ENCODE measurements at places on chromosomes 4 and X.

DNA sequence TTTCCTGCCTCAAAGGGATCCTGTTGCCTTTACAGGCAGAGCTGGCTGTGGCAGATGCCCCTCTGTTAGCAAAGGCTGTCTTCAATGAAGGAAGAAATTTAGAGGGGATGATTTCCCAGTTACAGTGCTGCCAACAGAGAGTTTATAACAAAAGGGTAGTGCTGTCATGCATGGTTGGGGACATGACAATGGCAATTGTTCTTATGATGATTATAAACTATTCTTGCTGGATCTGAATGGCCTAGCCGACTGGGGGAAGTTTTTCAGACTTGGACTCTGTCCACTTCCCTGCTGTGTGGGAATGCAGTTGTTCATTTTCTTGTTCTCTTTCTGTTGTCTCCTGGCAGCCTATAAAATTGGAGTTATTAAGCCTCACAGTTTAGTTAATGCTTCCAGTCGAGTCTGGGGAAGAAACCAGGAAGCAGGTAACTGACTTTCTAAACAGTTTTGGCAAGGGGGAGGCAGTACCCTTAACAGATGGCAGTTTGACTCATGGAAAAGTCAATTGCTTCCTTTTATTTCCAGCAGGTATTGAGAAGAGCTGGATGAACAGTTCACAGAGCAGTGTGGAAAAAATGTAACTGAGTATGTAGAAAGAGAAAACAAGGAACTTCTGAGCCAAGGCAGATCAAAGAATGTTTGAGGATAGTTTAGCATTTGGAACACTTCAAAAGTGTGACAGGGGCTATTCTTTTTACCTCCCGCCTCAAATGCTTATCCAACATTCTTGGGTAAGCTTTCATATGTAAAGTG lies 582.6 kb downstream of the RAPGEF2 start:
- no peak for DNase-seq

GRCh38 chrX:68083510-68083909 lies 349.8 kb downstream of the OPHN1 start:
- no peak for DNase-seq

GRCh38 chrX:15501506-15501905 lies 899 bp downstream of the BMX start:
- no peak for DNase-seq

DNA sequence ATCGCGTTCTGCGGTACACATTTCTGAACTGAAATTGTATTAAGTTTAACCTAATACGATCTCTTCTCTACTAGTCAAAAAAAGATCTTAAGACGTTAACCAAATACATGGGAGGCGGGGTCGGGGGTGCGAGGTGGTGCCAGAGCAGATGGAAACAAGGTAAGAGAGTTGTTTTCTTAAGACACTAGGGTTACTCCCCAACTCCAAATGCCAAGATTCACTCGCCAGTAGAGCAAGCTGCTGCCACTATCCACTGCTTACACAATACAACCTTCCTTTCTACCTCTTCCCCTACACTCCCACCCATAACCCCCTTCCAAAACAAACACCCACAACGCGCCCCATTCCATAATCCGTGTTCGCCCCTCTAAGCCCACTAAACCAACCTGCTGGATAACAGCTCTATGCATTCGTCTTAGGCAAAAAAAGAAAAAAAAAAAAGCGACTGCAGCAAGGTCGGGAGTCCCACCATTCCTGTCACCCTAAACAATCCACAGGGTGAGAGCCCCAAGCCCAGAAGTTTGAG lies 1.3 kb downstream of the LCORL start:
- DNase-seq, result no peak

GRCh38 chr4:87838890-87839591 lies 6.3 kb downstream of the MEPE start:
- DNase-seq, result no peak

- DNase-seq, result no peak
Measured at GRCh38 chrX:44914532-44915198, 41.7 kb downstream of the KDM6A start.

- no peak for DNase-seq
Measured at GRCh38 chr4:176781739-176782100, 11.0 kb downstream of the VEGFC start.

GRCh38 chr4:70908993-70909556 lies 6.9 kb downstream of the MOB1B start:
- no peak for DNase-seq

- DNase-seq, result no peak
Measured at GRCh38 chrX:52353838-52354237, 15.0 kb upstream of the XAGE2 start.

GRCh38 chr4:36919721-36920120 lies 324.8 kb upstream of the NWD2 start:
- DNase-seq, result no peak

DNA sequence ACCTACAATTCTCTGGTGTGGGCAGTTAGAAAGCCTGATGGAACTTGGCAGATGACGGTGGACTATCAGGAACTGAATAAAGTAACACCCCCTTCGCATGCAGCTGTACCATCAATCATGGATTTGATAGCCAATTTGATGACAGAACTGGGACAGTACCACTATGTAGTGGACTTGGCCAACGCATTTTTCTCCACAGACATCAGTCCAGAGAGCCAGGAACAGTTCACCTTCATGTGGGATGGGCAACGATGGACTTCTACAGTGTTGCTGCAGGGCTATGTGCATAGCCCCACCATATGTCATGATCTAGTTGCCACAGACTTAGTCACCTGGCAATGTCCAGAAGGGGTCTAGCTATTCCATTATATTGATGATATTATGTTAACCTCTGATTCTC lies 54.5 kb upstream of the CCDC149 start:
- DNase-seq, result no peak

DNA sequence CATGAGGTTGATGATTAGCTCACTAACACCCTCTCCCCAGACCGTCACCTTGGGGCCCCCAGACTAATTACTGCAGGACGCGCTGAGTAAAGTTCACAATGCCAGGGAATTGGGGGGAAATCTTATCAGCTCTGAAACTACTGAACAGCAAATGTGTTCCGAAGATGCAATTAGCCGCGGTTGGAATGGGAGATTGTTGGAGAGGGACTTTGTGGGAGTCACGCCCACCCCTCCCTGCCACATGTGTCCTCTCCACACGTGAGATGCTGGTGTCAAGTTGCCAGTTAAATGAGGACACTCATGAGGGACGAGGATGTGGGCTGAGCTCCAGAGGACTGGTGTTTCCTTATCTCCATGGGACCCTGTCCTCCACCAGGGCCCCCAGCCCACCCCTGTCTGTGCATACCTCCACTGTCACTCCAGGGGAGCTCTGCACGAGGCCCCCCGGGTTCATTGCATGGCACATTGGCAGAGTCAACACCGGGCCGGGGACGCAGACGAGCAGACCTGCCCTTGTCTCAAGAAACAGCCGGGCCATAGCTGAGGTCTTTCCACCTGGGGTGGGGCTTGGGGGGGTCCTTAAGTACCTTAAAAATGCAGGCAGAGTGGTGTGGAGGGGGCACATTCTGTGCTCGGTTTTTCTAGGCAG lies 175.4 kb upstream of the PSAPL1 start:
- no peak for DNase-seq

DNA sequence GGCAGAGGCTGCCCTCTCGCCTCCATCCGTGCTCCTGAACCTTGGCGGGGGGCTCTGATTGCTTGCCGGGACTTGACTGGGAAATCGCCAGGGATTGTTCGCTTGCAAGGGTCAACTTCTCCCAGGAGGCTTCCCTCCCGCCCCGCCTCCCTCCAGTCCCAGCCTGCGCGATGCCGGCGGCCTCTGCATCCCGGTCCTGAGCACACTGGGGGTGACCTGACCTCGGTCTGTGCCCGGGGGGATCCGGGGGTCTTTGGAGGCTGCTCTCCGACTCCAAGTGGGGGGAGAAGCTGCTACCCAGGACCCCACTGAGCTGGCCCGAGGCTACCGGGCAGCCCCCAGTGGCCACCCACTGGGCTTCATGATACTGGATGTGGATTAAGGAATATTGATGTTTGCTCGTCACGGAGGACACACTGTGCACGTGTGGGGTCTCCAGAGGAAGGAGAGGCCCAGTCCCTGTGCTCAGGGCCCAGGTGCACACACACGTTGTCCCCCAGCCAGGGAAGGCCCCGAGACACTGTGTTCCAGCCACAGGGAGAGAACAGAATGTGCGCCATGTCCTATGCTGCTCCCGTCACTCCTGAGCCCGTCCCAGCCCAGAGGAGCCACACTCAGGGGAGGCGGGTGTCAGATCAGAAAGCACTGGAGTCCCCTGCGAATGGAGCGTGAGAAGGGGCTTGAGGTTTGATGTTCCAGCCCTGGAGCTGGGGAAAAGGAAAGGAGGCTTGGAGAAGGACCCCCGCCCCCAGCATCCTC lies 55.9 kb upstream of the NKX1-1 start:
- DNase-seq, result no peak

GRCh38 chrX:98029861-98030260 lies 1146.2 kb downstream of the RPA4 start:
- DNase-seq, result no peak

DNA sequence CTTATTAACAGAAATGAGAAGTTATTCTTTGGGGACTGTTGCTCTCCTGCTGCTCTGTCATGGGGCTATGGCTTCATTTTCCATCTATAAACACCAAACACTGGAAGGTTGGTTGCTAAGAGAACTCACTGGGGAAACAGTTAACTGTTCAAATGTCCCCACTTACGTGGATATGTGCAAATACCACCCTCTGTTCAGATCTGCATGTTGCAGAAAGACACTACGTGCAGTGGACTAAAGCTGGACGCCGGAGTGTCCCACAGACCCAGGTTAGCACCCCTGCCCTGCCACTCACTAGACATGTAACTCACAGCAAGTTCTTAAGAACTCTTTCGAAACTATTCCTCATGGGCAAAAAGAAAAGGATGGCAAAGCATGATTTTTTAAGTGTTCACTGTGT lies 62.1 kb downstream of the SORBS2 start:
- no peak for DNase-seq

GRCh38 chrX:47941423-47941822 lies 62.4 kb downstream of the ZNF182 start:
- DNase-seq, result no peak

DNA sequence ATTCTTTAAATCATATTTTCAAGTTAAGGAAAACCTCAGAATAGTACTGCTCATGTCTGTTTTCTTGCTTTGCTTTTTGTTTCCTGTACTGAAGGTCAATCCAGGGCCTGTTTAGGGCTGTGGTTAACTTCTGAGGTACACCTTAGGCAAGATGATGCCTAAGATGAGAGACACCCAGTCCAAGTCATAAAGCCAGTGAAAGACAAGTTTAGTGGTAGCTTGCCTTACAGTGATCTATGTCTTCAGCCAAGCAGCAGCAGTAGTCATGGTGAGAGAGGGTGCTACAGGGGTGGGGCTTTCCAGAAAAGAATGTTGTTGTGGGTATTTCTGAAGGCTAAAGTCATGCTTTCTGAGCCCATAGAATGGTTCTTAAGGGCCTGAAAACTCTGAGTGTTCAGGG lies 173.7 kb downstream of the VSIG4 start:
- no peak for DNase-seq

- DNase-seq, result no peak
Measured at GRCh38 chr4:70556856-70557255, 35.2 kb upstream of the AMBN start.

DNA sequence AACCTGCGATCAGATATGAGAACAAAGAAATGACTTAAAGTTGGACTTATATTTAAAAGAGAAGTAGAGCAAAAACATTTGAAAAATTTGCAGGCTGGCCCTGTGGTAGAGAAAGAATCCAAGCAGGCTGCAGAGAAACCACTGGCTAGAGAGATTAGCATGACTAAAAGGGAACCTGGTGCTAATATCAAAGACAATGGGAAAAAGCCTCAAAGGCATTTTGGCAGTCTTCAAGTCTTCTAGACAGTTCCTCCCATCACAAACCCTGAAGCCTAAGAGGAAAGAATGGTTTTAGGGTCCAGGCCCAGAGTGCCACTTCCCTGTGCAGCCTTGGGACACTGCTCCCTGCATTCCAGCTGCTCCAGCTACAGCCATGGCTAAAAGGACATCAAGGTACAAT lies 33.4 kb downstream of the KCTD8 start:
- DNase-seq, result no peak

GRCh38 chrX:153766098-153766817 lies 2.2 kb downstream of the PLXNB3 start:
- peak; percentile 16 for DNase-seq

GRCh38 chr4:138841343-138841742 lies 174.2 kb upstream of the NOCT start:
- DNase-seq, result no peak

DNA sequence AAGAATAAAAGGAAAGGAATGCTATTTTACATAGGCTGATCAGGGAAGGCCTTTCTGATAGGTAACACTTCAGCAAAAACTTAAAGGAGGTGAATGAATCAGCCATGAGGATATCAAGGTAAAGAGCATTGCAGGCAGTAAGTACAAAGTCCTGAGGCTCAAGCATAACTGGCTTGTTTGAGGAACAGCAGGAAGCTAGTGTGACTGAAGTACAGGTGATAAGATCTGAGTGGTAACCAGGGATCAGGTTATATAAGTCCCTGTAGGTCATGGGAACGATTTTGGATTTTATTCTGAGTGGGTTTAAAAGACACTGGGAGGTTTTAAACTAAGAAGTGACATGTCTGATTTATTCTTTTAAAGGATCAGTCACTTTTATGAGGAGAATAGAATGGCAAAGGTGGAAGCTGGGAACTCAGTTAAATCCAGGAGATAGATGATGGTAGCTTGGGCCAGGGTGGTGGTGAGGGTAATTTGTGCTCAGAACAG lies 47.1 kb upstream of the THOC2 start:
- DNase-seq, result no peak

GRCh38 chr4:110849461-110849860 lies 226.6 kb upstream of the PITX2 start:
- no peak for DNase-seq

DNA sequence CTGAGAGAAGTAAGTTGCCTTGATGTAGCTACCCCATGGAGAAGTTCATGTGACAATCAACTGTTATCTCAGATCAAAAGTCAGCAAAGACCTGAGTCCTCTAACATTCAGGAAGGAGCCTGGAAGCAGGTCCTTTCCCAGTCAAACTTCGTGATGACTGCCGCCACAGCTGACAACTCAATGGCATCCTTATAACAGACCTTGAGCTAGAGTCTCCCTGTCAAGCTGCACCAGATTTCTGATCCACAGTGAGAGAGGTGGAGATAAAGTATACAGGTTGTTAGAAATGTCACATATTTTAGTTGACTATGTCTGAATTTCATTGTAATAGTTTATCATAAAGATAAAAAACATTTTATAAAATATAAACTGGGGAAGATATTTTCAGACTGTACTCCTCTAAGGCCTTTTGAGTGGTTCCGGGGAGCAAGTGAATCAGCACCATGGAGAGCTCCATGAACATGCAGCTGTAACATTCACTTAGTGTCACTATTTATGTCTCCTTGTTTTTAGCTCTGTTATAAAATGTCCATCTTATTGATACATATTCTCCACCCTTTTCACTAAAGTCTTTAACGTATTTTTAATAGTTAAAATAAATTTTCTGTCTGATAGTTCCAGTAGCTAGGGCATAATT lies 1653.5 kb upstream of the AGA start:
- DNase-seq, result no peak

All from stimulated activated CD4-positive, alpha-beta T cell treated with anti-CD3 and anti-CD28 coated beads, Interleukin-12 subunit alpha, Interleukin-12 subunit beta, amount 100 ng/mL, for 48 hours (primary cell).